ENCODE measurements at places on chromosomes 16 and 17. TPM values are rescaled to one million over a fixed set of nuclear protein-coding genes. Genes with fewer than 3 reads are reported as not detected.

DNA sequence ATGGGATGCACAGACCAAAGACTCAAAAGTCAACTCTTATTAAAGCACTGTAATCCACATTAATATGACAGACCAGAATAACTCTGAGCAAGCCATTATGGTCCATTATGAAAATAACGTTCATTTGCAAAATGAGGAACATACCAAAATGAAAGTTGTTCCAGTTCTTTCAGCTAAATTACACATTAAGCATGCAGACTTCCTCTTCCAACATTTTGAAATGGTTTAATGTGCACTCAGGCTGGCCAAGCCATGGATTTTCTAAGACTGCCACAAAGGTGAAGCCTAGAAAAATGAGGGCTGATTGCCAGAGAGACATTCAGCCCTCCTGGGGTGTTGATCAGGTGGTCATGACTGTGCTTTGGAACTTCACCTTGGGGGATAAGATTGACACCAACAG, 56.7 kb upstream of the NOG start:
- no peak overlapping the region for H3K27ac ChIP-seq
- no peaks in the 10 kb centered on the region for H3K36me3 ChIP-seq
- no peak for DNase-seq
- H3K4me3 ChIP-seq = no peak overlapping the region
- H3K27me3 ChIP-seq = no peaks in the 10 kb centered on the region

Gene LGALS9B
- not detected for total RNA-seq

DNA sequence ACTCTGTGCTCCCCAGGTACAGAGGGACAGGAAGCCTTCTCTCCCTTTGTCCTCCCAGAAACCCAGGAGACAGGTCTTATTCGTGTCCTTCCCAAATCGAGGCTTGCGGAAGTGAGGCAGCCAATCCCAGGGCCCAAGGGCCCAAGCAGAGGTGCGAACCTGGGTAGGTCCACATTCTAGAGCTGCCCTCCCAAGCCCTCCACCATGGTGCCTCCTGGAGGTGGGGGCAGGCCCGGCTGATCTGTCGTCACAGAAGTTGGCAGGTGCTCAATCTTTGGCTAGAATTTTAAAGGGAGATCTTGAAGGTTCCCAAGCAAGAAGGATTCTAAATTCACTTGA, 21.5 kb downstream of the MRC2 start:
- H3K27me3 ChIP-seq = no peaks in the 10 kb centered on the region
- H3K27ac ChIP-seq = no peak overlapping the region
- DNase-seq = no peak
- peaks cover 44% of the 10 kb centered on the region for H3K4me1 ChIP-seq
- H3K36me3 ChIP-seq = peaks cover 10% of the 10 kb centered on the region
- no peak overlapping the region for H3K4me3 ChIP-seq

Gene CKLF
- 134 TPM for total RNA-seq

Gene SEC14L1
- total RNA-seq = 31.5 TPM

Gene GNGT2
- total RNA-seq = not detected

Gene NPIPA2
- not detected for total RNA-seq

Gene ADGRG3
- not detected for total RNA-seq

DNA sequence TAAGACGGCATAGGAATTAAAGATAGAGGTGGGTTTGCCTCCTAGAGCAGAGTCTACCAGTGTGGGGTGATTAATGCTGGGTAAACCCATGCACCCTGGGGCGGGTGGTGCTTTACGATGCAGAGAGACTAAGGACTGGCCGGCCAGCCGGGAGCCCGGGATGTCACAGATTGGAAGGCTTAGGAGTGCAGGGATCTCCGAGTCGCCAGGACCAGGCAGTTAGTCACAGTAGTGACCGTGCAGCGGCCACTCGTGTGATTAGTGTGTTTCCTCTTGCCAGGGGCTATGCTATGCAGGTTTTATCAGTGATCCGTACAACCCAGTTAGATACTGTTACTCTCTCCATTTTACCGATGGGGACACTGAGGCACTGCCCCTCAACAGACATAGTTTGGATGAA, 10.4 kb downstream of the CMIP start:
- no peak for DNase-seq
- no peak overlapping the region for H3K4me3 ChIP-seq
- H3K27ac ChIP-seq = no peak overlapping the region
- no peaks in the 10 kb centered on the region for H3K27me3 ChIP-seq
- H3K4me1 ChIP-seq = peaks cover 26% of the 10 kb centered on the region

DNA sequence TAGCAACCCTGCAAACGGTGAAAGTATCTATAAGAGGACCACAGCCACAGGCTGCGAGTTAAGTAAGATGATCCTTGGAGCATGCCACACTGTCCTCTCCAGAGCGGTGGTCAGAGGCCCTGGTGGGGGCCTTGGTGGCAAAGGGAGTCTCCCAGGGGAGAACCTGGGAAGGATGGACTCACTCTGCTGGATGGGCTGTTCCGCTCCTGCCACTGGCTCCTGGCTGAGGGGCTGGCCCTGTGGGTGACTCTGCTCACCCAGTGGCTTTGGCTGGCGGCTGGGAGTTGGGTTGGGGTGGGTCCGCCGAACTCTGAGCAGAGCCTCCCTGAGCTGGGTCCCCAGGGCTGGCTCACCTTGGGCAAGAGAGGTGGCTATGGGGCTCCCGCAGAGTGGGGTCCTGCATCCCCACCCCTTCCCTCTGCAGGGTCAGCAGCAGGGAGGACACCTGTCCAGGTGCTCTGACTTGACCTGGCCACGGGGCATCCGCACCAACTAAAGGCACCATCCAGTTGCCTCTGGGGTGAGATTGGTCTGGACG, 7.3 kb downstream of the CDK5R1 start:
- peaks cover 29% of the 10 kb centered on the region for H3K4me1 ChIP-seq
- no peaks in the 10 kb centered on the region for H3K36me3 ChIP-seq
- H3K27me3 ChIP-seq = no peaks in the 10 kb centered on the region
- no peak overlapping the region for H3K27ac ChIP-seq
- no peak overlapping the region for H3K4me3 ChIP-seq

DNA sequence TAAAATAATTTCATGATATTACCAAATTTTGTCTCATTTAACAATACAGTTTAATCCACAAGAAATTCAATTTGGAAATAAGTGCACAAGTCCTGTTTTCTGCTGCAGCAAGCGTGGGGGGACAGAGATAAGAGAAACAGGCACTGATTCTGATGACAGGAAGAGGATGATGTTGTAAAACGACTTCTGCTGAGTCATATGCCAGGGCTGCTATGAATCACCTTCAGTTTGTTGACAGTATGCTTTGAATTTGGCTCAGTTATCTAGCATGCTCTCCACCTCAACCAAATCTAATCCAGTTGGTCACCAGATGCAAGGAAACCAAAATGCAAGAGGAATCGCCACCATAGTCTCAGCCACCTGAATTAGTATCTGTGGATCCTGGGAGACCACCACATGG, 244.1 kb upstream of the MON1B start:
- H3K27ac ChIP-seq = no peak overlapping the region
- H3K27me3 ChIP-seq = no peaks in the 10 kb centered on the region
- no peaks in the 10 kb centered on the region for H3K4me1 ChIP-seq
- no peak overlapping the region for H3K4me3 ChIP-seq
- H3K36me3 ChIP-seq = no peaks in the 10 kb centered on the region

Gene TSPOAP1
- total RNA-seq = not detected

Gene SPATA22
- not detected for total RNA-seq

- H3K4me1 ChIP-seq = no peaks in the 10 kb centered on the region
- H3K36me3 ChIP-seq = no peaks in the 10 kb centered on the region
- no peak overlapping the region for H3K4me3 ChIP-seq
- DNase-seq = no peak
- H3K27me3 ChIP-seq = no peaks in the 10 kb centered on the region
- no peak overlapping the region for H3K27ac ChIP-seq
Observed at GRCh38 chr16:50721549-50722404, 20.1 kb upstream of the CYLD start.

DNA sequence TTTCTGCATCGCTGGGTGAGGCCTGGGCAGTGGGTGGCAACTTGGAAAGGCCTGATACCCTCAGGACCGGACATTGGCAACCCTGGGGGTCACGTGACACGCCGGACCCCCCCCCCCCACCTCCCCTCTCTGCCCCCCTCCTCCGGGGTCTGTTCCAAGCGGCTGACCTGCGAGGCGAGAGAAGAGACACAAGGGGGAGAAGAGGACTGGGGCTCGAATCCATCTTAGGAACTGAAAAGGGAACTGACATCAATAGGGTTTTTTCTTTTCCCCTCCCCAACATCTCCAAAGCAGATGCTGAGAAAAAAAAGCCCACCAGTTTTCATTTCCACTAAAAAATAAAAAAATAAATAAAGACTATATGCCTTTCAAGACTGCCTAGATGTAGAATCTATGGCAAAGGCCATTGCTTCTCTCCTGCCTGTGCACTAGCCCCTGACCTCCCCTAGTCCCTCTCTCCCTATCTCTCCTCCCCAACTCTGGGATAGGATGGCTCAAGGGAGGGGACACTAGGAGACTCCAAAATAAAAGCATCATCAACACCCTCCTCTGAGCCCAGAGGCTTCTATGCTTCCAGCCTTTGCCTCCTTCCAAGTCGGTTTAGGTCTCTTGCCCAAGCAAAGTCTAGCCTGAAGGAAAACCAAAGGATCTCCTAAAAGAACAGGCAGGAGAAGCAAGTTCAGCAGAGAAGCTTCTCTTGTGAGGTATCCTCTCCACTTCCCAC, 7.7 kb upstream of the HOXB2 start:
- DNase-seq = no peak
- H3K27ac ChIP-seq = no peak overlapping the region
- no peak overlapping the region for H3K4me3 ChIP-seq
- H3K36me3 ChIP-seq = peaks cover 10% of the 10 kb centered on the region
- no peaks in the 10 kb centered on the region for H3K27me3 ChIP-seq

DNA sequence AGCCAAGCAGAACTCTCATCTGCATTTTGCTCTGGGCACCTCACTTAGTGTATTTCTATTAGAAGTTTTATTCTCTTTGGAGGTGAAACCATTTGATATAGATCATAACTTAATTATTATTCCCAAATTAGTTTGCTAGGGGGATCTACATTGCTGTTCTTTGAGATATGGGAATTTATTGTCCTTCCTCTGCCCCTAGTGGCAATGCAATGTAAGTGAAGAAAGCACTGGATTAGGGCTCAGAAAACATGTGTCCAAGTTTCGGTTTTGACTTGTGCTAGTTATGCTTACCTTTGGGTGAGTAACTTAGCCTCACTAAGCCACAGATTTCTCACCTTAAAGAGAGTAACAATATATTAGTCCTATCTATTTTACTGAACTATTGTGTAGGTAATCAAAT, 2.9 kb downstream of the KRT39 start:
- H3K4me3 ChIP-seq = no peak overlapping the region
- no peaks in the 10 kb centered on the region for H3K36me3 ChIP-seq
- H3K27me3 ChIP-seq = no peaks in the 10 kb centered on the region

DNA sequence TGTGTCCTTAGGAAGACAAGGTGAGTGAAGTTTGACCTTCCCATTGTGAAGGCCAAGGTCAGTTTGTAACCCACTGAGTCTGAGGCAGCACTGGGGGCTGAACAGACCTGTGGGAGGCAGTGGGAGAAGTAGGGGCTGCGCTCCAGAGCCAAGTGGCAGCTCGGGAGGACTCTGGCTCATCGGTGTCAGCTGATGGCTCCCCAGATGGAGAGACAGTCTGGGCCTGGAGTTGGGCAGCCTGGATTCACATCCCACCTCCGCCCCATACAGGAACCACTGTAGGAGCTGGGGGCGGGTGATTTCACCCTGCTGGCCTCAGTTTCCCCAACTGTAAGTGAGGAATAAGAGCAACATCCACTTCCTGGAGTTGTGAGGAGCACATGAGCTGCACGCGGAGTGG, 128.4 kb downstream of the FOXL1 start:
- no peak overlapping the region for H3K4me3 ChIP-seq
- H3K36me3 ChIP-seq = no peaks in the 10 kb centered on the region
- H3K27ac ChIP-seq = no peak overlapping the region
- peaks cover 15% of the 10 kb centered on the region for H3K4me1 ChIP-seq

Gene CHCT1
- total RNA-seq = not detected

GRCh38 chr17:78738698-78739097, 43.4 kb downstream of the CYTH1 start:
- no peak for DNase-seq
- H3K27ac ChIP-seq = no peak overlapping the region
- H3K27me3 ChIP-seq = no peaks in the 10 kb centered on the region
- no peaks in the 10 kb centered on the region for H3K36me3 ChIP-seq

Gene TMIGD1
- total RNA-seq = not detected

Gene TBC1D3K
- total RNA-seq = not detected

Gene KRTAP4-1
- not detected for total RNA-seq

- H3K27ac ChIP-seq = no peak within 1 kb of the TSS
- H3K27me3 ChIP-seq = peaks cover 49% of the 10 kb centered on the region
- no peak within 1 kb of the TSS for H3K4me3 ChIP-seq
- no peak for DNase-seq
- H3K36me3 ChIP-seq = no peaks in the 10 kb centered on the region
- peaks cover 11% of the 10 kb centered on the region for H3K4me1 ChIP-seq
Observed at GRCh38 chr17:4584101-4584916, at the start of gene SMTNL2. Gene SMTNL2 (plus strand): TSS chr17:4584529. CDS start chr17:4584606, 77 bp downstream.

Gene GDPD1
- total RNA-seq = 1.2 TPM

Gene MAP2K6
- total RNA-seq = 2.1 TPM

DNA sequence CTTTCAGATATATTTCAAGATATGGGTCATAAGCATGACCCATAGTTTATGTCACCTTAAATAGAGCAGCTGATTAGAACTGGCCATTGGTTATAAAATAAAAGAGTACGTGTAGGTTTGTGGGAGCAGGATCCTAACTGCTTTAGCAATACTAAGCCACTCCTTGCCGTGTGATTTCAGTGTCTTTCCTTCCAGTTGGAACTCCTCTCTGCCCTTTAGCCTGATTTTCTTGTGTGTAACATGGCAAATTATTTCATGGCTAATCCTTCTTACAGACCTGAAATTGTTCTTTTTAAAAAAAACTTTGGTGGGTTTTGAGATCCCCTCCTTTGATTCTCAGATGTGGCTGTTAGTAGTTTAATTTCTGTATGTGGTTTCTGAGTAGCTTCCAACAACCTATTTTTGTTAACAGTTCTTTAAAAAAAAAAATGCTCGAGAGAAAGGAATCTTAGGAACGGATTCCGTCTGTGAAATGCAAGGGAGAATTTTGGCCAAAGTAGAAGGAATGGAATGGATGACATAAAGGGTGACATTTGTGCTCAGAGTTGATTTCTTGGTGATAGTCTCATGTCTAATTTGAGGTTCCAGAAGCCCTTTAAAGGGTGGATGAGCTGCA, 39.9 kb downstream of the DHRS7B start:
- H3K36me3 ChIP-seq = no peaks in the 10 kb centered on the region
- H3K4me1 ChIP-seq = no peaks in the 10 kb centered on the region
- no peak overlapping the region for H3K4me3 ChIP-seq
- no peak overlapping the region for H3K27ac ChIP-seq

GRCh38 chr17:69064476-69064875, 3.7 kb upstream of the ABCA9 start:
- DNase-seq = no peak
- H3K27me3 ChIP-seq = no peaks in the 10 kb centered on the region
- no peaks in the 10 kb centered on the region for H3K36me3 ChIP-seq
- no peak overlapping the region for H3K4me3 ChIP-seq
- H3K27ac ChIP-seq = no peak overlapping the region
- no peaks in the 10 kb centered on the region for H3K4me1 ChIP-seq

All from SJSA1 (cell line).